ENCODE measurements at places on chromosomes 3 and 15. TPM values are rescaled to one million over a fixed set of nuclear protein-coding genes. Genes with fewer than 3 reads are reported as not detected.

- DNase-seq, result no peak
Measured at GRCh38 chr3:43399034-43399433, 112.7 kb downstream of the SNRK start.

- no peak for DNase-seq
Measured at GRCh38 chr15:66955871-66956585, 109.4 kb upstream of the SMAD3 start.

DNA sequence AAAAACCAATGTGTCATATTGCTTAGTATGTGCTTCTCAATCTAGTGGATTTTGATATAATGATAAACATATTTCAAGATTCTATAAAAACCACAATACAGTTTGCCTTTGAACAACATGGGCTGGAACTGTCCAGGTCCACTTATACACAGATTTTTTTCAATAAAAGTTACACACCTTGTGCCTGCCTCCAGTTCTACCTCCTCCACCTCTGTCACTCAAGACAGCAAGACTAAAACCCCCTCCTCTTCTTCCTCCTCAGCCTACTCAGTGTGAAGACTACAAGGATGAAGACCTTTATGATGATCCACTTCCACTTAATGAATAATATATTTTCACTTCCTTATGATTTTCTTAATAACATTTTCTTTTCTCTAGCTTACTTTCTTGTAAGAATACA lies 5.7 kb downstream of the SETD2 start:
- no peak for DNase-seq

GRCh38 chr3:44827196-44827595 lies 34.5 kb upstream of the TMEM42 start:
- no peak for DNase-seq

DNA sequence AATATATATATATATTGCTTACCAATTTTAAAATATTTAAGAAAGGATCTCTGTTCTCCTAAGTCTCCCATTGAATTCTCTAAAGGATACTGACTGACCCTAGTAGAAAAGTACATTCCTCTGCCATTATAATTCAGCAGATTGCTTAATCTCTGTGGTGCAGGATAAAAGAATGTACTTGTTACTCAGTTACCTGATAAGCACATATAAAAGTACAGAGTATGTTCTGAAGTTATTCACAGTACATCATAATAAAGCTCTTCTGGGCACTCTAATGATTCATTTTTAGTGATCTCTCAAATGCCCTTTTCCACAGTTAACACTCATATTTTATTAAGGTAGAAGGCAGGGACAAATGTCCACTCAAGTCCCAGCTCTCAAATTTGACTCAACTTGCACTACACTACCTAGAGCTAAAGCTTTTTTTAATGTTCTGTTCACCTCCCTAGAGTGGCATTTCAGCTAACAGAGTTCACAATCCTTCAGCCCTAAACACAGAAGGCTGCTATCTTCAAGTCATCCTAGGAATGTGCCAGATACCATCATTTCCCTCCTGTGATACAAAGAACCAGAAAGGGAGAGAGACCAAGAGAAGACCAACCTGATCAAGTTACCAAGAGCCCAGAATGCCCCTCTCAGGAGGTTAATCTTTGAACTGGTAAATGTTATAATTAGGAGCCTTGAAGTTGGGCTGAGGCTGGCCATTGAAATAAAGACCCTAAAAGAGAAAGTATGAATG lies 53.3 kb downstream of the MEIS2 start:
- peak; percentile 84 for DNase-seq

- DNase-seq, result no peak
Measured at GRCh38 chr3:87461036-87461435, 184.7 kb upstream of the POU1F1 start.

GRCh38 chr3:191358929-191359328 lies 28.6 kb upstream of the UTS2B start:
- peak; percentile 52 for DNase-seq

DNA sequence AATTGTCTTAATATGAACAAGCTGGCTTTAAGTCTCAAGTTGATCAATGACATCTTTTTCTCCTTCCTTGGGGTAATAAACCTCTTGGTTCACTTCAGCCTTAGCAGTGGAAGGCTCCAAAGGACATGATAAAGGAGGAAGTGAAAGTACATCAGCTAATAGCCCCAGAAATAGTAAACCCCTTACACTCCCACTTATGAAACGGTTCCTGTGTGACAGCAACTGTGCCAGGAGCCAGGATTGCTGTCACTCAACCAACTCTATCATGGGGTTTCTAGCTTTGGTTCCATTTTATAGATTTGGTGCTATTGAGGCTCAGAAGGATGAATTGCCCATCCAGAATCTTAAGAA lies 216.7 kb downstream of the ABHD5 start:
- no peak for DNase-seq

DNA sequence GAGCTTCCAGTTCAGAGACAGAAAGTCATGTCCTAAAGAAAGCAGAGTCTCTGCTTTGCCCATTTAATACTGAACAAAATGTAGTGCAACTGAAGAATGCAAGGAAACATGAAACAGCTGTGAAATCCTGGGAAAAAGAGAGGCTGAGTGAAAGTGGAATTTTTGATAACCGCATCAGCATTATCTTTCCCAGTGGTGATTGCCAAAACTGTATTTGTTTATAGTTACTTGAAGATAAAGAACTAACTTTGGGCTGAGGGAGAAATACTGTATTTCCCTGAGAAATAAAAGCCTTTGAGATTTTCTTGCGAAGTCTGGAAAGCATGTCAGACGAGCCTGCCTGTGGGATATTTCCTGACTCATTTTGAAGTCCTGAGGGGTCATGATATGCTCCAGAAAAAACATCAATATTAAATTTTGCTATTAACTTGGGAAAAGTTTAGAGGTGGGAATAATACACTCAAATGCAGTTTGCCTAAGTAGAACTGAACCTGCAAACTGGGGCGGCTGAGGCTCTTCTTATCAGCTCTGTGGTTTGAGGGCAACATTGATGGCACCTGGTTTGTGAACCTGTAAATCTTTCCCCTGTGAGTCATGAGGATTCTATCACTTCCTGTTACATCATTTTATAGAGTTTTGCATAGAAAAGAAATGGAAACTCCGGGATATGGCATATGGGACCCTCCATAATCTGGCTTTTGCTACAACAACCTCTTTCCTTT lies 855.3 kb downstream of the MCTP2 start:
- no peak for DNase-seq

COL6A6 gene
- 0.07 TPM for total RNA-seq

GRCh38 chr15:101338502-101339057 lies 43.5 kb upstream of the SNRPA1 start:
- DNase-seq, result no peak

DNA sequence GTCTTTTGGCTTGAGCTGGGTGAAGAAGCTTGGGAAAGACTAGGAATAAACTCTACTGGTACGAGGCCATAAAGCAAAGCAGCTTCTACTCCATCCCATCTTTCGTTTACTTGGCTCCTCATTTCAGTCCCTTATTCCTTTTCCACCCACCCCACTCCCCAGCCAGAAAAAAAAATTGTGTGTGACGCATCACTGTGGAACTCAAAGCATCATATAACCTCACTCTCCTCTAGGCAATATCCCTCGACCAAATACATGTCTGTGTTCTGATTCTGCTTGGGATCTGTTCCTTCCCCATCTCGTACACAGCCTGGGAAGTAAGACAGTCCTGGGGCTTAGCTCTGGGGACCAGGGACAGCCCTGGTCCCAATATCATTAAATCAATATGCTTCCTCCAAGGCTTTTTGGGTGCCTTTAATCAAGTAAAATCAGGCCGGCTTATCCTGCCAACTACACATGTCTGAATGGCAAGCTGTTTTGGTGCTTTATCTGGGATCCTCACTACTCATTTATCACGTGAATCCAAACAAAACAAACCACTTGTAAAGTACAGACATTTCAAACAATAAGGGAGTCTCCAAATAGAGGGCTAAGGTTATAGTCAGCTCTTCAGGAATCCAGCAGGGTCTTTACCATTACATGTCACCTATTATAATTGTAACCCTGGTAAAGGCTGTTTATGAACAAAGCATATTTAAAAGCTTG lies 74.9 kb upstream of the ZBED2 start:
- DNase-seq, result no peak

DNA sequence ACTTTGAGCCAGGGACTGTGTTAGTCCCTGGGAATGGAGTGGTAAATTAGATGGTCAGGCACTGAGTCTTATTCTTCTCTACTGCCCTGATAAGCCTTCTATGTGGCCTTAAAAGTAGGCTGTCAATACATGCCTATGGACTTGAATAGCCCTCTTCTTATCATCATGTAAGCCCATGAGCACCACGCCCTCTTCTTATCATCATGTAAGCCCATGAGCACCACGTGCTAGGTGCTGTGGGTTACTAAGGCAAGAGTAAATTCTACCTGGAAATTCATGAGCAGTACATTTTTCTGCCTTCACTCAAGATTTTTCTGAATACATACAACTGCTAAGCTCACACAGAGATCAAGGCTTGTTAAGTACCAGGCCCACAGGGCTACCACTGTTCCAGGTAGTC lies 68.5 kb downstream of the DHX30 start:
- no peak for DNase-seq
